Endothelial cell (in vitro differentiated cells): ENCODE measurements at places on chromosomes 2 and 18. TPM values are rescaled to one million over a fixed set of nuclear protein-coding genes. Genes with fewer than 3 reads are reported as not detected.
A peak's percentile ranks its signal among the peaks of the same experiment; 100 is the strongest.

Gene NEU2
- not detected for total RNA-seq

- no peaks in the 10 kb centered on the region for H3K27me3 ChIP-seq
- H3K36me3 ChIP-seq, result no peaks in the 10 kb centered on the region
- H3K4me3 ChIP-seq, result no peak overlapping the region
- peaks cover 12% of the 10 kb centered on the region for H3K4me1 ChIP-seq
- DNase-seq, result peak; percentile 18
These were observed 134.7 kb downstream of the MCFD2 start for GRCh38 chr2:46780801-46781445.

DNA sequence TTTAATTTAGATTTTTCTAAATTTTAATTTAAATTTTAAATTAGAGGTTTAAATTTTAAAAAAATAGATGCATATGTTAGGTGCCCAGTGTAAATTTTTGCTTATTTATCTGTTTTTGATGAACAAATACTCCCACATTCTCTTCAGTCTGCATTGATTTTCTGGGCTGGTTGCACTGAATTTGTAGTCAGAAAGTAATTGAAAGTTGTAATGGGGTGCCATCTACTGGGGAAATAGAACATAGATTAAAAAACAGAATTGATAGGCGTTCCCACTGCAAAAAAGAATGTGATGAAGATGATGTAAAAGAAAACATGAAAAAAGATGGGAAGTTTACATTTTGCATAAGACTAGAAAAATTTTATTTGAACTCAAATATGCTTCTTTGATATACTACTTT is 51.7 kb upstream of the CCDC85A start:
- DNase-seq, result no peak
- peaks cover 8% of the 10 kb centered on the region for H3K36me3 ChIP-seq
- peaks cover 7% of the 10 kb centered on the region for H3K27me3 ChIP-seq
- H3K27ac ChIP-seq, result no peak overlapping the region
- peaks cover 17% of the 10 kb centered on the region for H3K4me1 ChIP-seq

Gene VAMP8
- 225 TPM for total RNA-seq

Gene GRHL1
- 1.7 TPM for total RNA-seq

DNA sequence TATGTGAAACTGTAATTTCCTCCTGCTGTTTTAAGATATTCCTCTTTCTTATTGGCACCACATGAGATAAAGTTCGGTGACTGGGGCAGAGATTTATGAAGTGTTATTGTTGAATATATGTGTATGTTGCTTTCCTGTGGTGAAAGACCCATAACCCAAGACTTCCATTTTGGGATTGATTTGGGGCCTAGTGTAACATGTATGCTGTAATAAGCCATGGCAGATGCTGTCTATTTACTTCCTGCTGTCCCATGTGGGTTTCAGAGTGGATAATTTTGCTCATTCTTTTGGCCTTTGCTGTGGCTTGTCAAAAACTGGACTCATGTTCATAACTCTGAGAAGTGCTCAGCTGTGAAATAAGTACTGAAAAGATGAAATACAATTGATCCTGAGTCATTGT is 10.8 kb upstream of the MYO1B start:
- no peaks in the 10 kb centered on the region for H3K27me3 ChIP-seq
- no peak for DNase-seq
- H3K4me1 ChIP-seq, result peaks cover 3% of the 10 kb centered on the region

Gene EPB41L3
- total RNA-seq, result 16.8 TPM

DNA sequence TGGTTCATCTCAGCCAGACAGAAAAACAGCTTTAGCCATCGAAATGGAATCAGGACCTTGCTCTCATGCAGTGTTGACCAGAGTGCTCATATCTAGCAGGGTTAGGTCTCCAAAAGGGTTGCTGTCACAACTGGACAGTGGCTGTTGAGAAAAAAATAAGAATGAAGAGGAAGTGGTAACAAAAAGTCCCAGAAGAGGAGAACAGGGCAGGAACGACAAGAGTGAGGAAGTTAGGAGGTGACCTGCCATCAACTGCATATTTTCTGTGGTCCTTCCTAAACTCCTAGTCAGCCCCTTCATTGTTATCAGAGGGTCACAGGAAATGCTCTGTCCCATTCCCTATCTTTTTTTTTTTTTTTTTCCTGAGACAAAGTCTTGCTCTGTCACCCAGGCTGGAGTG is 188.1 kb upstream of the LINC00305 start:
- DNase-seq, result no peak
- no peaks in the 10 kb centered on the region for H3K4me1 ChIP-seq
- H3K27ac ChIP-seq, result no peak overlapping the region
- H3K27me3 ChIP-seq, result no peaks in the 10 kb centered on the region
- no peak overlapping the region for H3K4me3 ChIP-seq

Gene GNLY
- not detected for total RNA-seq

Gene KLHL30
- not detected for total RNA-seq

GRCh38 chr18:31680831-31681568 is 3.4 kb downstream of the B4GALT6 start:
- H3K27ac ChIP-seq, result no peak overlapping the region
- H3K27me3 ChIP-seq, result peaks cover 10% of the 10 kb centered on the region
- H3K4me3 ChIP-seq, result no peak overlapping the region
- peaks cover 34% of the 10 kb centered on the region for H3K4me1 ChIP-seq
- DNase-seq, result no peak
- H3K36me3 ChIP-seq, result peaks cover 3% of the 10 kb centered on the region

DNA sequence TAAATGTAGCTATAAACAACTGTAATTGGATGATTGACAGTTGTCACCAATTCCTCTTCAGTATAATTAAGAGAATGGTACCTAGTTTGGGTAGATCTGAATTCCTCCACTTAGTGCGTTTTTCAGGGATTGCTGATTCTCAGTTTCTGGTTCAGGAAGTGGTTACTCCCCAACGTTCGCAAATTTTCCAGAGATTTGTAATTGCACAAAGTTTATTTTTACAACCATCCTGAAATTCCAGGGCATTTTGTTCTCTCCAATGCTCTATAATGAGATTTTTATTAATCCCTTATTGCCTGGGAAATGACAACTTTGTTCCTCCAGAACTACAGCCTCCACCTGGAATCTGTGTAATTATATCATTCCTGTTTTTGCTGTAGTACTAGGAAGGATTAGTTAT is 710.6 kb upstream of the ZEB2 start:
- H3K27ac ChIP-seq, result no peak overlapping the region
- DNase-seq, result no peak
- H3K36me3 ChIP-seq, result no peaks in the 10 kb centered on the region

- DNase-seq, result no peak
- peaks cover 2% of the 10 kb centered on the region for H3K27me3 ChIP-seq
- H3K4me3 ChIP-seq, result no peak overlapping the region
- peaks cover 8% of the 10 kb centered on the region for H3K36me3 ChIP-seq
- H3K27ac ChIP-seq, result no peak overlapping the region
These were observed 100.4 kb downstream of the GPD2 start for GRCh38 chr2:156536534-156536933.

GRCh38 chr2:9167718-9168657 is 38.6 kb upstream of the ASAP2 start:
- H3K36me3 ChIP-seq, result no peaks in the 10 kb centered on the region
- peaks cover 4% of the 10 kb centered on the region for H3K4me1 ChIP-seq
- peaks cover 4% of the 10 kb centered on the region for H3K27me3 ChIP-seq
- no peak overlapping the region for H3K27ac ChIP-seq
- no peak for DNase-seq

DNA sequence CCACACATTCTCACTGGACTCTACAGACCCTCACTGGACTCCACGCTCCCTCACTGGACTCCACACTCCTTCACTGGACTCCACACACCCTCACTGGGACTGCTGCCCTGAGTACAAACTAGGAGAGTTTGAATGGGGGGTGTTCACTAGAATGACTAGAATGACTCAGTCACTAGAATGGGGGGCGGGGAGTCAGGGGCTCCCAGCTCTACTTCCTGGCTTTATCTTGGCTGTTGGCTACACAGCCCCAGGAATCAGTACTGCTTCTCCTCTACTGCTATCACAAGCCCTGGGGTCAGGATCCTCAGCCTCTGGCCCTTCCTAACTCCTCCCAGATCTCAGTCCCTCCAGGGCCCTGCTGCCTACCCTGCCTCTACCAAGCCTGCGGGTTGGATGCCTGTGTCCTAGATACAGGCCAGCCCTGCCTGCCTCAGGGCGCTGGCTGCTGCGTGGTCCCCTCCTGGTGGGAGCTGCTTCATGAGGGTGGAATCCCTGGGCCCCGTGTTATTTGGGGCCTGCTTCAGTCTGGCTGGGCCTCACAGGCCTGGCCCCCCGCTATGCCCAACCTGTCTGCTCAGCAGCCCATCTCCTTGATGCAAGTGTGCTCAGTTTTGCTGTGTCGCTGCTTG is 7.8 kb downstream of the PTMA start:
- peaks cover 18% of the 10 kb centered on the region for H3K27me3 ChIP-seq
- H3K4me1 ChIP-seq, result peaks cover 28% of the 10 kb centered on the region
- peak overlapping the region; percentile 75 for H3K27ac ChIP-seq
- DNase-seq, result no peak
- H3K36me3 ChIP-seq, result peaks cover 24% of the 10 kb centered on the region
- peak overlapping the region; percentile 11 for H3K4me3 ChIP-seq

- DNase-seq, result no peak
- H3K4me1 ChIP-seq, result no peaks in the 10 kb centered on the region
- H3K27me3 ChIP-seq, result no peaks in the 10 kb centered on the region
- no peaks in the 10 kb centered on the region for H3K36me3 ChIP-seq
These were observed 184.3 kb downstream of the UBE2E3 start for GRCh38 chr2:181164699-181165098.

GRCh38 chr2:121255358-121255757 is 29.6 kb downstream of the TFCP2L1 start:
- no peak overlapping the region for H3K4me3 ChIP-seq
- peaks cover 8% of the 10 kb centered on the region for H3K4me1 ChIP-seq
- H3K36me3 ChIP-seq, result no peaks in the 10 kb centered on the region
- peaks cover 2% of the 10 kb centered on the region for H3K27me3 ChIP-seq
- no peak for DNase-seq
- no peak overlapping the region for H3K27ac ChIP-seq

DNA sequence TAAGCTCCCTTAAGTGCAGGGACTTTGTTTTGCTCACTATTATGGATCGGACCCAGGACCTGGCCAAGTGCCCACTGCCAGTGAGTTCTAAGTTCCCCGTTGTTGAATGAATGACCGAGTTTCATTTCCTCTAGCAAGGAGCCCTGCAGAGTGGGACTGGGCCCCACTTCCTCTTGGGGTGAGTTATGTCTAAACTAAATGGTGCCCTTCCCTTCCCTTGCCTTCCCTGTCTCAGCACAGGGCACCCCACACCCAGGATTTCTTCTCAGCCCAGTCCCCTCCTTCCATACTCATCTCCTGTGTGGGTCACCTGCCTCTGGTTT is 195.3 kb upstream of the HS6ST1 start:
- H3K36me3 ChIP-seq, result no peaks in the 10 kb centered on the region
- H3K27me3 ChIP-seq, result no peaks in the 10 kb centered on the region
- DNase-seq, result no peak
- no peak overlapping the region for H3K27ac ChIP-seq
- H3K4me1 ChIP-seq, result no peaks in the 10 kb centered on the region
- no peak overlapping the region for H3K4me3 ChIP-seq

- peaks cover 1% of the 10 kb centered on the region for H3K27me3 ChIP-seq
- H3K27ac ChIP-seq, result no peak overlapping the region
- H3K4me1 ChIP-seq, result peaks cover 25% of the 10 kb centered on the region
- DNase-seq, result no peak
- H3K4me3 ChIP-seq, result no peak overlapping the region
These were observed 31.1 kb downstream of the TSHZ1 start for GRCh38 chr18:75241705-75242104.

DNA sequence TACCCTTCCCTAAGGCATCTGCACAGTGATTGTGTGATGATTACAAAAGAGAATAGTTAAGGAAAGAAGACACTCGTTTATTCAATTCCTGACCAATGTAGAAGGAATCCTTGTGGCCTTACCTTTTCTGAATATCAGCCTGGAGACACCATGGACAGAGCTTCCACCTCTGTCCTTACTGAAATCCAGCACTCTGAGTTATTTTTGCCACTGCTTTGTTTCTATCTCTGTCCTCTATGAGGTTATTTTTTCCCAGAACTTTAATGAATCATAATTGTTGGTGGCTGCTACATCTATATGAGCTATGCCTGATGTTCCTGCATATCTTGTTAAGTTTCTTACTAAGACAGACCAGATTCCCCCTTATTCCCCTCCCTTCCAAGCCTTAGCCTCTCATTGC is 275.1 kb downstream of the SETBP1 start:
- no peak overlapping the region for H3K4me3 ChIP-seq
- peaks cover 14% of the 10 kb centered on the region for H3K27me3 ChIP-seq
- no peak overlapping the region for H3K27ac ChIP-seq
- peaks cover 78% of the 10 kb centered on the region for H3K36me3 ChIP-seq

DNA sequence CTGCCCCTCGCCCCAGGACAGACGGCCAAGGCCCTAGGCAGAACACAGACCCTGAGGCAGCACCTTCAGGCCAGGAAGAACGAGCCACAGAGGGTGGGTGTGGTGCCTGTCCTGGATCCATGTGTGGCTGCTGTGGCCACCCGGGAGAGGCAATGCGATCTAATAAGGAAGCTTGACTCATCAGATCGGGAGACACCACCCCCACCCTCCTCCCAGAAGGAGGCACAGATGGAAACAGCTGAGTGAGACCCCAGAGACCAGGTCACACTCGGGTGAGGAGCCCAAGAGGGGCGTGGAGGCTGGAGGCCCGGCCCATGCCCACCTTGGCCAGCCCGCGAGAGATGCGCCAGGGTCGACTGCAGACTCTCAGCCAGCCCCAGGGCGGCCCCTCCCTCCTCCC is 20.3 kb downstream of the KCNG2 start:
- DNase-seq, result no peak
- peaks cover 20% of the 10 kb centered on the region for H3K27me3 ChIP-seq
- peaks cover 27% of the 10 kb centered on the region for H3K4me1 ChIP-seq
- H3K36me3 ChIP-seq, result no peaks in the 10 kb centered on the region
- no peak overlapping the region for H3K4me3 ChIP-seq
- H3K27ac ChIP-seq, result no peak overlapping the region

Gene DPP10
- total RNA-seq, result 3.3 TPM

- H3K27ac ChIP-seq, result no peak overlapping the region
- H3K4me3 ChIP-seq, result no peak overlapping the region
- H3K27me3 ChIP-seq, result no peaks in the 10 kb centered on the region
- no peaks in the 10 kb centered on the region for H3K4me1 ChIP-seq
- H3K36me3 ChIP-seq, result peaks cover 12% of the 10 kb centered on the region
These were observed 78.0 kb upstream of the SH3BP4 start for GRCh38 chr2:234873828-234874173.

- H3K4me1 ChIP-seq, result peaks cover 7% of the 10 kb centered on the region
- no peak overlapping the region for H3K4me3 ChIP-seq
- H3K27me3 ChIP-seq, result peaks cover 6% of the 10 kb centered on the region
- no peak overlapping the region for H3K27ac ChIP-seq
- DNase-seq, result no peak
These were observed 151.8 kb upstream of the SLC14A2 start for GRCh38 chr18:45463451-45463850.

Gene ABHD3
- total RNA-seq, result 13.8 TPM

Gene STON1
- total RNA-seq, result 3.1 TPM

DNA sequence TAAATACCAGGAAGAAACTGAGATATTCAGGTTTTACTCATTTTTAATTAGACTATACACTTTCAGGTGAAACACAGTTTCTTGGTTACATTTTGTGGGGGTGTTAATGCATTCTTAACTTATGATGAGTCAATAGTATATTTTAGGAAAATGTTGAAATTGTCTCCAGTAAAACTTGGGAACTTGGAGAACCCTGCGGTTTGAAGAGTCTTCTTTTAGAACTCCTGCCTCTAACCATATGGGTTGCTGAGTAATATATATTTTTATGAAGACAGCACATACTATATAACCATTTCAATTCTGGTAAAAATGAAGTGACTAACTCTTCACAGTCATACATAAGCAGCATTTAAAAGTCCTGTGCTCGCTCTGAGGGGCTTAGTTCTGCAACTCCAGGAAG is 308.2 kb upstream of the LRATD1 start:
- no peak for DNase-seq
- no peak overlapping the region for H3K4me3 ChIP-seq
- no peak overlapping the region for H3K27ac ChIP-seq
- H3K36me3 ChIP-seq, result no peaks in the 10 kb centered on the region
